ENCODE measurements at places on chromosomes 16 and 17.

DNA sequence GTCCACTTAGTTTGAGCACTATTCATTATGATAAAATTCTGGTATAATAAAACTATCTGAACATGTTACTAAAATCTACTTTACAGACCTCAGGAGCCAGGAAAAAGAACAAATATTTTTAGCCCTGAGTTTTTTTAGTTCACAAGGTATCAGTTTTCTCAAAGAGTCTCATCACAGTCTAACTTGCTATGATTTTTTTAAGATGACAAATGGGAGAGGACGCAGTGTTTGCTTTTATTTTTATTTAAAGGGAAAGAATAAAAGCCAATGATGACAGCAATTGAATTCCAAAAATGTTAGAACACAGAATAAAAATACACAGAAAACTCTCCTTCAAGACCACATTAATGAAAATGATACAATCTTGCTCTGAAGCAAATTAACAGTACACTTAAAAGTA, 7.4 kb downstream of the MED13 start:
- no peak for DNase-seq

- no peak for DNase-seq
These were observed 488.5 kb upstream of the SOX9 start for GRCh38 chr17:71632328-71632727.

GRCh38 chr17:81427173-81428120, 32.2 kb downstream of the BAHCC1 start:
- DNase-seq: no peak

DNA sequence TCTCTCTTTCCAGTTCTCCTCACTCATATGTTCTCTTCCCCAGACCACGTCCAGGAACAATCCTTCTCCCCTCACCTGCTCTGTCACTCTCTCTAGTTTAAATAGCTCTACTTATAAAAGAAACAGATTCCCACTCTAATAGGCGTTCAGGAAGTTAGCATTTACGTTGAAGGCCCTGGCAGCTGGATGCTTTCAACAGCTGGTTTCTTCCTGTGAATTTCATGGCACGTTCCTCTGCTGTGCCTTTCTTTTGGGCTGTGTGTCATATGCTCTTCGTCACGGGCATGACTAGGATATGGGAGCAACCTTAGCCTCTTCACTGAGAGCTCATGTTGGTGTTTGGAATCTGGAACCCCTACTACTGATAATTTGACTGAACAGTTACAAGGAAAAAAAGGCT, 73.2 kb downstream of the ZNF18 start:
- DNase-seq: no peak

- no peak for DNase-seq
These were observed 37.9 kb downstream of the CLEC3A start for GRCh38 chr16:78060295-78060694.

- DNase-seq: no peak
These were observed 67.9 kb downstream of the N4BP1 start for GRCh38 chr16:48542020-48542473.

DNA sequence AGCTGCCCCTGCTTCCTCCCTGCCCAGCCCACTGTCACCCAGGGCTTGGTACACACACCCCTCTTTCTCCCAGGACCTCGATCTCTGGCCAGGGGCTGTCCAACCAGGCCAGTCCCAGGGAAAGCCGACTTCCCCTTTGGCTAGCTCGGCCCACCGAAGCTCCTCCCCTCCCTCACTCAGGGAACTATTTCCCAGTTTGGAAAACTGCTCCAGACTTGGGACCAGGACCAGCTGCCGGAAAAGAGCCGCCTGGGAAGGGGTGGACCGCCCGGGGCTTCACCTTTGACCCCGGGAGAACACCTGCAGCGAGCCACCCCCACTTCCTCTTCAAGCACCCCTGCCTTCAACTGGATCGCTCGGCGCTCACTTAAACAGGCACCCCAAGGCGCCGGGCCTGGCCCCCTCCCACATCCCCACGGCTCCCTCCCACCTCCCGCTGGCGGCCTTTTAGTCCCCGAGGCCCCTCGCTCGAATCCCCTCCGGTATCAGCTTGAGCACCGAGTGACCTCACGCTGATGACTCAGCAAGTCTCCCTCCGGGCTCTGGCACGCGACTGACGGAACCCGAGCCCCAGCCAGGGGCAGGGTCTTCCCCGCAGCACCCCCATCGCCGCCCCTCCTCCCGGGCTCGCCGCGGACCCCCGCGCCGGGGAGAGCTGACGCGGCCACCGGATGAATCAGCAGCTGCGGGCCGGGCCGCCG, 934 bp downstream of the MAFG start:
- DNase-seq: peak; percentile 47

GRCh38 chr16:84220851-84221250, 19.0 kb downstream of the KCNG4 start:
- no peak for DNase-seq

- no peak for DNase-seq
These were observed 46.7 kb upstream of the TBX2 start for GRCh38 chr17:61352781-61353491.

GRCh38 chr16:27392671-27393070, 9.3 kb upstream of the IL21R start:
- DNase-seq: no peak

- no peak for DNase-seq
These were observed 265.1 kb downstream of the WWOX start for GRCh38 chr16:78364556-78364880.

GRCh38 chr16:54746596-54746995, 184.1 kb upstream of the IRX5 start:
- no peak for DNase-seq

GRCh38 chr17:80885947-80886582, 105.6 kb upstream of the CHMP6 start:
- DNase-seq: no peak

- DNase-seq: no peak
These were observed 545.3 kb downstream of the XYLT1 start for GRCh38 chr16:16925432-16925831.

GRCh38 chr16:879461-879861, 78.9 kb upstream of the GNG13 start:
- DNase-seq: no peak

GRCh38 chr16:83946154-83946780, 6.8 kb upstream of the OSGIN1 start:
- no peak for DNase-seq

- DNase-seq: no peak
These were observed 40.1 kb downstream of the NDEL1 start for GRCh38 chr17:8475781-8476180.

GRCh38 chr17:4074831-4075495, 67.9 kb downstream of the ZZEF1 start:
- DNase-seq: no peak

DNA sequence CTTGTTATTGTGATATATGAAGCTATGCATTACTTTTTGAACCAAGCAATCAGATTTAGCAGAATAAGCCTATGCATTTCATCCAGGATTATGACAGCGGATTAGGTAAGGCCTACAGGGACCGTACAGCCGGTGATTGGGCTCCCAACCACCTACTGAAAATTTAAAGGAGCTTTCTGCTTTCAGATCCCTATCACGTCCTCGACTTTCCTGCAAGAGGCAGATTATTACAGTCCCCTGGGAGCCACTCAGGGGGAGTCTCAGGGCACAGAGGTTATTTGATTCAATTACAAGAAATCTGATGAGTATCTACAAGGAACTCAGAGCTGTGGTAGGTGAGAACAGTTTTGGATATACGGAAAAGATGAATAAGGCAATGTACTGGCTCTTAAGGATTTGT, 80.7 kb downstream of the HS3ST3B1 start:
- DNase-seq: no peak

Data from stimulated activated CD8-positive, alpha-beta memory T cell treated with anti-CD3 and anti-CD28 coated beads, Interleukin-4, amount 100 ng/mL, for 24 hours (primary cell).